ENCODE measurements at places on chromosomes 11 and 22.

DNA sequence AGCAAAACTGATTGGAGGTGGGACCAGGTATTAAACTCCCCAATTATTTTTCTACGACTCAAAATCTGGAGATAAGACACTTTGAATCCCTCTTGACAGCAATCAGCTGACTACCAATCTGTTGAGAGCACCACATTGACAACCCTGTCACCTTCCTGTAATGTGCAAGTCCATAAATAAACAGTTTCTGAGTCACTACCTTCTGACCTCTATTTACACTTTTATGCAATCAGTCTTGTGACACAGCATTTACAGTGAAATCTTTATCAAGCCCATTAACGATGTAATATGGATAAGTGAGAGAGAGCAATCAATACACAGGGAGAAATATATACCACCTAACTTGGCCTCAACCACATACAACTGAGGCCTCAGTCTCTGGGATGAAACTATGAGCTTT lies 283.7 kb upstream of the ANO5 start:
- DNase-seq: no peak

GRCh38 chr11:131938351-131938751 lies 567.9 kb downstream of the NTM start:
- no peak for DNase-seq

- DNase-seq: no peak
These were observed 77.9 kb downstream of the ARHGAP20 start for GRCh38 chr11:110634370-110634769.

GRCh38 chr11:88849368-88849767 lies 216.4 kb downstream of the GRM5 start:
- no peak for DNase-seq

DNA sequence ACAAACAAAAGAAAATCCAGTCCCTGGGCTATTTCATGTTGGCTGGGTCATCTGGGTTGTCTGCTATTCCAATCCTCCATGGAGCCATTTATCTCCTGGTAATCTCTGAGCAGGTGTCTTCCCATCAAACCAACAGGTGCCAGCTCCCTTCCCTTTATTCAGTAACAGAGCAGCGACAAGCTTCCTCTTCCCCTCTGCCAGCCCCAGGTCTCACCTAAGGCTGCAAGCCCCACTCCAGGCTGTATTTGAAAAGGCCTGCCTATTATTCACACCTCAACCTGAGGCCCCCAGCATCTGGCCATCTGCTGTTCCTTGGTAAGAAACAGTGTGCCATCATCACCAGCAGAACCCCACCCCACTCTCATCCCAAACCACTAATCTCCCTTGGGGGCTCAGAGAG lies 436.2 kb downstream of the BUD13 start:
- no peak for DNase-seq

DNA sequence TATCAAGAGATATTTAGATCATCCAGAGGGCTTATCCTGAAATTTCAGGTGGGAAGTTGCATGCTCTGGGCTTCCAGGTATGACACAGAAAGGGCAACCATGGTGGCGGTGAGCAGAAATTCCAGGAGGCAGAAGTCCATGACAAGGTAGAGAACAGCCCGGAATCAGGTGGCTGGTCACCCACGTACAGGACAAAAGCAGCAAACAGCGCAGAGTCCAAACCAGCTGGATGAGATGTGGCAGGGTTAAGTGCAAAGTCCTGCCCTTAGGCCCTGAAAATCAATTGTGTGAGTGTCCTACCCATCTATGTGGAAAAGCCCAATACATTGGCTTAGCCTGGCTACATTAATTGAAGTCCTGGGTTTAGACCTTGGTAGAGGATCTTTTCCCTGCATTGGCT lies 11.6 kb downstream of the PPFIBP2 start:
- DNase-seq: no peak

GRCh38 chr11:118263112-118263511 lies 985 bp downstream of the MPZL2 start:
- no peak for DNase-seq

GRCh38 chr22:19730198-19730597 lies 6.9 kb downstream of the GP1BB start:
- DNase-seq: no peak

DNA sequence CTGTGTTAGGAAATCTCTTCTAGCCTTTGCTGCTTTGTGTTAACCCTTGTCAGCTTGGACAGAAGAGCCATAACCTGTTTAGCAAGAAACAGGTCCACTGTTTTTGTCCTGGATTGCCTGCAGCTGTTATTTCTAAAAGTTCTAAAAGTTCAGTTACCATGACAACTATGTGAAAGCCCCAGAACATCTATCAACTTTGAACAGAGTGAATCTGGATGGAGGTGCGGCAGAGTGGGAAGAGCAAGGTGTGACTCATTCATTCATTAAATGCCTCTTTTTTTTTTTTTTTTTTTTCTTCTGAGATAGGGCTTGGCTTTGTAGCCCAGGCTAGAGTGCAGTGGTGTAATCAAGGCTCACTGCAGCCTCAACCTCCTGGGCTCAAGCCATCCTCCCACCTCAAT lies 50.5 kb downstream of the RBX1 start:
- no peak for DNase-seq

- DNase-seq: no peak
These were observed 49.1 kb downstream of the COMMD9 start for GRCh38 chr11:36240173-36240572.

DNA sequence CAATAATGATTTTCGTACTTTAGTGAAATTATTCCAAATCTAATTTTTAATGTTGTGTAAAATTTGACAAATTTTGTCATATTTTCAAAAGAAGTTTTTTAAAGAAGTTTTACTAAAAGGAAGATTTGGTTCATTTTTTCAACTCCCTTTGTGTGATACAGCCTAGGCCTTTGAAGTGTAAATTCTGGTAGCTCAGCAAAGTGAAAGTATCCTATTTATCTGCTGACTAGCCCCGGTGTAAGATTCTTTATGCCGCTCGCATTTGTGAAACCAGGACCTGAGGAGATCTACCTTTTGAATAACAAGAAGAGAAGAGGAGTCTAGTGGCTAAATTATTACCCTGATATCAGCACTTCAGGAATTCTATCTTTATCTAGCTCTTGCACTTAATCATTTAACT lies 177.4 kb downstream of the JRKL start:
- DNase-seq: no peak

DNA sequence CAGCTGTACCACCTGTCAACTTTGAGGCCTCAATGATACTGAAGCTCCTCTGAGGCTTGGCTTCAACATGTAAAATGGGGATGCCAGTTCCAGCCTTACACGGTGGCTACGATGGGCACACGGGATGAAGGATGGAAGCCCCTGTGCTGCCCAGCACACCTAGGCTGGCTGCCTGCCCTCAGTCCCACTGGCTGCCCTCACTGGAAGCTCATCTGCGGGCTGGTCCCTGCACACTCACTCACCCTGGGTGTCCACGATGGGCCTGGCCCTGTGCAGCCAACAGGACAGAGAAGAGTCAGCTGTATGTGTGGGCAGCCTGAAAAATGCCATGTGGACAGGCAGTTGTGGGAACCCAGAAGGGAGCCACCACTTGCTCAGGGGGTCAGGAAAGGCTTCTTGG lies 2.2 kb downstream of the YIF1A start:
- DNase-seq: no peak

GRCh38 chr11:27394781-27395228 lies 31.8 kb upstream of the CCDC34 start:
- no peak for DNase-seq

GRCh38 chr22:38271927-38272372 lies 860 bp downstream of the TMEM184B start:
- no peak for DNase-seq

- DNase-seq: no peak
These were observed 86.2 kb downstream of the GALNT18 start for GRCh38 chr11:11535611-11536010.

GRCh38 chr11:79026803-79027445 lies 413.9 kb downstream of the TENM4 start:
- no peak for DNase-seq

GRCh38 chr11:87493516-87493915 lies 455.8 kb downstream of the TMEM135 start:
- no peak for DNase-seq

DNA sequence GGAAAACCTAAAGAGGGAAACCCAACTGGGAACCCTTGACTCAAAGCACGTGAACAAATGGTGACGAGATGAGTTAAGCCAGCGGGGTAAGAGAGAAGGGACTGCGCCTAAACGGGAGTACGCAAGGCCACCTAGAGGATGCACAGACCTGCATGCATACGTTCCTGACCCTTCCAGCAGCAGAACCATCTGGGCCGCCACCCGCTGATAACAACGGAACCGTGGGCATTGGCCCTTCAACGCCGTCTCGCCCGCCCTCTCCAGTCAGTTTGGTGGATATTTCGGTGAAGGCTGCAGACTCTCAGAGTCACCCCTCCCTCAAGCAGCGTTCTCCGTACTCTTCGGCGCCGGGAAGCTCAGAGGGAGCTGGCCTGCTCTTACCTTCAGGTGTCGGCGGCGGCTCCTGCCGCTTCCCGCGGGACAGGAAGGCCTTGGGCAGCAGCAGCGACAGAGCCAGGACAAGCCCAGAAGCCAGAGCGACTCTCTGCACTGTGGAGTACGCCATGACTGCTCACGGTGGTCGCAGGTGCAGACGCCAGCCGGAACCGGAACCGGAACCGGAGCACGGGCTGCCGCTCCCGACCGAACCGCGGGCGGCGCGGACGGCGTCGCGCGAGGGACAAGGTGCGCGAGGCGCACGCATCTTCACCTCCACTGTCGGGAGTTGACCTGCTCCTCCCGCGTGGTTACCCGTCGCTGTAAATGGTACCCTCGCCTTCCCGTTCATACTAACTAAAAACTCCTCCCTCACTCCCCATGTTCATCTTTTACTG lies at the start of gene RIC3:
Gene RIC3, minus strand, starts transcription at position 541 of the 773 bp plus-strand sequence. Its CDS starts 36 bp downstream, at position 505.
- DNase-seq: peak; percentile 62

DNA sequence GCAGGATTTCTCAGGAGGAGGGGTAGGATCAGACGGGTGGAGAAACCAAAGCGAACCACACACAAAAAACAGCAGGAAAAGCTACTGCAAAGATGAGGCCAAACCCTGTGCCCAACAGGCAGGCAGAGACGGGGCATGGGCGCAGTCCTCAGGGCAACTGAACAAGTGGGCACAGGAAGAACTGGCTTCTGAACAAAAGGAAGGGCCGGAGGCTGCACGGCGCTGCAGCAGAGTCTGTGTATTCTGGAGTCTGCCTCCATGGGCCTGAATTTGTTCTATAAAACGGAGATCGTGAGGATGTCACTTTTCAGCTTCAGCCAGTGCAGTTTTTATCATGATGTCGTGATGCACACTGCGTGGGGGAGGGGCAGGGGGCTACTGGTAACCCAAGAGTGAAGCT lies 1026.0 kb downstream of the TBC1D22A start:
- no peak for DNase-seq

DNA sequence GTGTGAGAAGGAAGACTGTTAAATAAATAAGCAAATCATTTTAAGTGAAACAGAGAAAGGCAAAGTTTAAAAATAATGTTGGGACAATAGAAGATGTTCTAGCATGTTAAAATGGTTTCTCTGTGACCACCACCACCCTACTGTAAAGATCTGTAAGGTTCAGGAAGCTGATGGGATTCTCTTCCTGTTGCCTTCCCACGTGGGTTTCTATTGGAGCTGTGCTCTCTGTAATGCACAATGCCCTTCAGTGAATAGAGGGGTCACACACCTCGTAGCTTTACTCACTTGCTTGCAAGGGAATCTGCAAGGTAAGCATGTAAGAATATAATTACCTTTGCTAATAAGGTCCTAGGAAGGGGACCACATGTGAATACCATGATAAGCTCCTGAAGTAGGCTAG lies 170.5 kb downstream of the CASP12 start:
- no peak for DNase-seq

DNA sequence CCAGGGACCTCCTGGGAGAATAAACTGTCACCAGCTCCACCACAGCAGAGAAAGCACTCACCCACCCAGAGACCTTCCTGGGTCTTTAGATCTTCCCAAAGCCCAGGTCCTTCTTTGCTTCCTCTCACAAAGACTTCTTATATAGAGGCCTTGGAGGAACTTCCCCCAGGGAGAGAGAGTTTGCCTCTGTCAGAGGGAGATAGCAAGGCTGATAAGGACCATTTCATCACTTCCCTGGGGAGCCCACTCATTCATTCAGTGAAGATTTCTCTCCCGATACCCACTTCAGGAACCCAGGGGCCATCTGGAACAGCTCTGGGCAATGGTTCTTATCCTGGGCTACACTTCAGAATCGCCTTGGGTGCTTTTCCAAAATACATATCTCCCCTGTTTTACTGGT lies at the start of gene PRG2:
Gene PRG2, minus strand, starts transcription at position 116 of the 400 bp plus-strand sequence. CDS start 706 bp downstream, outside the sequence.
- DNase-seq: no peak

Data from stimulated activated CD4-positive, alpha-beta T cell treated with anti-CD3 and anti-CD28 coated beads, Interleukin-12 subunit alpha, Interleukin-12 subunit beta, amount 100 ng/mL, for 4 hours (primary cell).